ENCODE measurements at places on chromosomes 2 and 18.

DNA sequence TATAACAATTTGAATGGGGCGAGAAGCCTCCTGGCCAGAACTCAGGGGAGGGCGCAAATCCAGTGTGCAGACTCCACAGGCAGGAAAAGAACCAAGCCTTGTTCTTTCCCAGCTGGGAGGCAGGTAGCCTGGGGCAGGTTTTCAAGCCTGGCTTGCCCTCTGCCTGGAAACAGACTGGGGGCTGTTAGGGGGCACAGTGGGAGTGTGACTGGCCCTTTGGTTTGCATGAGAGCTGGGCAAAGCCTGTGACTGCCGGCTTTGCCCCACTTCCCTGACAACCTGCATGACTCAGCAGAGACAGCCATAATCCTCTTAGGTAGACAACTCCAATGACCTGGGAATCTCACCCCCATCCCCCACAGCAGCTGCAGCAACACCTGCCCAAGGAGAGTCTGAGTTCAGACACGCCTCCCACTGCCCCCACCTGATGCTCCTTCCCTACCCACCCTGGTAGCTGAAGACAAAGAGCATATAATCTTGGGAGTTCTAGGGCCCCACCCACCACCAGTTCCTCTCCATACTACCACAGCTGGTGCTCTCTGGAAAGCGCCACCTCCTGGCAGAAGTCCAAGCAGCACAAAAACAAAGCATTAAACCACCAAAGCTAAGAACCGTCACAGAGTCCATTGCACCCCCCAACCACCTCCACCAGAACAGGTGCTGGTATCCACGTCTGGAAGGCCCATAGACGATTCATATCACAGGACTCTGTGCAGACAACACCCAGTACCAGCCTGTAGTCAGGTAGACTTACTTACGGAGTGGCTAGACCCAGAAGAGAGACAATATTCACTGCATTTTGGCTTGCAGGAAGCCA, 402.5 kb downstream of the STK39 start:
- no peak for DNase-seq

DNA sequence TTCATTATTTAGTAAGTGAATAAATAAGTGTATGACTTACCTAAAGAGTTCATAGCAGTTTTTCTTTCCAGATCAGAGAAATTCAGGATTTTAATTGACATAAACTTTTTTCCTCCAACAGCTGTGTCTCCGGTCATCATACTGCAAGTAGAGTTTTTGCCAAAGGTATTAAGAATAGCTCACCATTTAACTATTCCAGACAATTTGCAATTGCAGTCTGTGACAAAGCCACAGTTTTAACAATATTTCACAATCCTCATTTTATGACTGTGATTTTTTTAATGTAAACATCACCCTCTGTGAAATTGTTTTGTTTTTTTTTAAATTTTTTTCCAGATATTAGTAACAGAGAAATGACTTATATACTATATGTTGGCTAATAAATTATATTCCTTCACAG, 199.1 kb downstream of the TRIB2 start:
- no peak for DNase-seq

DNA sequence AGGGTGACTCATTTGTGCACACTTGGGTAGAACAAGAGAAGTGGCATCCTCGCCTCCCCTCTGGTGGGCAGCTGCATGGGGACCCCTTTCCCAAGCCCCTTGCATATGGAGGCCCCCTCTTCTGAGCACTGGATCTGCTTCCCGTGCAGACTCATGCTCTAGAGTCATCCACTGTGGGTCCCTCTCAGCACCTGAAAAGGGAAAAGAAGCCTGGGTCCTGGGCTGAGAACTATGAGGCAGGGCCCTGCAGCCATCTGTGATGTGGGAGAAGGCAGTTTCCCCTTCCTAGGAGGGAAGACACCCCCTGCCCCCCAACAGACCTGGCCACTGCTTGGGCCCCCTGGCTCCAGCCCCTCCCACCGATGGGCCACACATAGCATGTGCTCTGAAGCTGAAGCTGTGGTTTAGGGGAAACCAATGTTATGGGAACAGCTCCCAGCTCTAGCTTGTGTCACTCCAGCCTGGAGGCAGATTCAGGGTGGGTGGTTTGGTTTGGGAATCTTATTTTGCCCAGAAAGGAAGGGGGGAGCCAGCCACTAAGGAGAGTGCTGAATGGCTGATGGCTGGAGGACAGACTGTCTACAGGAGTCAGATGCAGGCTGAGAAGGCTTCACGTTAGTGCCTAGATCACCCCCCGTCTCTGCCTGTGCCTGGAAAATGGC, 172.8 kb downstream of the GLI2 start:
- no peak for DNase-seq

GRCh38 chr2:122112216-122113005, 357.0 kb downstream of the TSN start:
- no peak for DNase-seq

- DNase-seq, result peak; percentile 8
Measured at GRCh38 chr18:62881509-62882016, 166.2 kb downstream of the PHLPP1 start.

GRCh38 chr2:70984576-70985282, 6.3 kb downstream of the ANKRD53 start:
- no peak for DNase-seq

DNA sequence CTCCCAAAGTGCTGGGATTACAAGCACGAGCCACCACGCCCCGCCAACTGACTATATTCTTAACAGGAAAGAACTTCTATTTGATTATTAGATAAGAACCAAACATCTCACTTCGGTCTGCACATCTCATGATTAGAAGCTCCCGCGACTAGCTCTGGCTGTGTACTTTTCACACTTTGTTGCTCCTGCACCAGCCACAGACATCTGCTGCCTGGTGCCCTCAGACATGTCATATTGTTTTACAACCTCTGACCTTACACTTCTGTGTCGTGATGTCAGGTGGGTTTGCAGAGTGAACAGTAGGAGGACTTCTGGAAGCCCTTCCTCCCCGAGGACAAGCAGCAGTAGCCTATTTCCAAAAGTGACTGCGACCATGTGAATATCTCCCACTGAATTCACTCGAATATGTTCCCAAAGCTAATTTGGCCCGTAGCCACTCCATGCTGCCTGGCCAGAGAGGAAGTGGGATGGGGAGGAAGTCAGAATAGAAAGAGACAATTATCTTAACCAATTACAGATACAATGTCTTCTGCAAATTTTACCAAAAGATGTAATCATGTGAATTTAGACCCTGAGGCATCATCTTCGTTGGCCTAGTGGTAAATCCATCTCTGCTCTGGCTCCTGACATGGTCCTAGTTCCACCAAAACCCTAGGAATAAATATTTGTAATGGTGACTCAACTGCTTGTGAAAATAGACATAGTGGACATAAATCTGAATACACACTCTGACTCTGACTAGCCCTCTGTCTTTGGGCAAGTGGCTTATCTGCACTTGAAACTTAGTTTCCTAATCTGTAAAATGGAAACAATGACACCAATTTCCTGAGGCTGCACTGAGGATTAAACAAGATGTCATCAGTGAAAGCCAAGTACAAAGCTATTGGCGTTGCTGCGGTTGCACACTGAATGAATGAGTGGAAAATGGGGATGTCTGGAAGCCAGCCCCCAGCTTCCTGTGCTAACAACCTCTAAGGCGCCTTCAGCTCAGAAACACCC, 406.1 kb downstream of the LRATD1 start:
- no peak for DNase-seq
